Stimulated activated naive CD4-positive, alpha-beta T cell treated with Interleukin-2 at 50 U/mL for 16 hours (primary cell): ENCODE measurements at places on chromosomes 6 and 20.

DNA sequence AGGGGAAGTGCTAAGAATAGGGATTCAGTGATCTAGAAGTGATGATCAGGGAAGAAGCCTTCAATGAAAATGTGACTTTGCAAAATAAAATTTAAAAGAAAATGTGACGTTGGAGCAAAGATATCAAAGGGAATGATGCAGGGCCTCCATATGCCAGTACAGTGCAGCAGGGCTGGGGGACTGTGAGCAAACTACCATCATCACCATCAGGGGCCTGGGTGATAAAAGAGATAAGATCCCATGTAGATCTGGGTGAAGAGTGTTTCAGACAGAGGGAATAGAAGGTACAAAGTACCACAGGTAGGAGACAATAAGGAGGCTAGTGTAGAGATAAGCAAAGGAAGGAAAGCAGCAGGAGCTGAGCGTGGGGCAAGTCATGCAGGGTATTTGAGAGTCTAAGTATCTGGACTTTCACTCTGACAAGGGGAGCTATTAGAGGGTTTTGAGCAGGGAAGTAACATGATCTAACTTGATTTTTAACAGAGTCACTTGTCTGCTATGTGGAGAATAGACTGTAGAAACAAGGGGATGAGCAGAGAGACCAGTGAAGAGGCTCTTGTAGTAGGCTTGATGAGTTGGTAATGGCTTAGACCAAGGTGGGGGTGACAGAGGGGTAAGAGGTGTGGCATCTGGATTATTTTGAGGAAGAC, 295.6 kb downstream of the ZFAND3 start:
- no peak for DNase-seq

DNA sequence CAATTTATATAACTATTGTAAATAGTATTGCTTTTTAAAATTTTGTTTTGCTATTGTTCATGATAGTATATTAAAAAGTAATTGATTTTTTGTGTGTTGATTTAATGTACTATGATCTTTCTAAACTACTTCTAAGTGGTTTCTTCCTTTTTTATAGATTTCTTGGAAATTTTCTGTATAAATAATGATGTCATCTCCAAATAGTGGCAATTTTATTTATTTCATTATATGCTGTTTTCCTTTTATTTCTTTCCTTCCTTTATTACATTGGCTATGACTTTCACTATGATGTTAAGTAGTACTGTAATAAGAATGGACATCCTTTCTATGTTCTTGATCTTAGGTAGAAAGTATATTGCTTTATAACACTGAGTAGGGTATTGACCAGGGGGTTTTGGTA, 451.5 kb upstream of the SPTLC3 start:
- no peak for DNase-seq

- DNase-seq, result no peak
Observed at GRCh38 chr6:73308712-73309534, 45.2 kb downstream of the DPPA5 start.

DNA sequence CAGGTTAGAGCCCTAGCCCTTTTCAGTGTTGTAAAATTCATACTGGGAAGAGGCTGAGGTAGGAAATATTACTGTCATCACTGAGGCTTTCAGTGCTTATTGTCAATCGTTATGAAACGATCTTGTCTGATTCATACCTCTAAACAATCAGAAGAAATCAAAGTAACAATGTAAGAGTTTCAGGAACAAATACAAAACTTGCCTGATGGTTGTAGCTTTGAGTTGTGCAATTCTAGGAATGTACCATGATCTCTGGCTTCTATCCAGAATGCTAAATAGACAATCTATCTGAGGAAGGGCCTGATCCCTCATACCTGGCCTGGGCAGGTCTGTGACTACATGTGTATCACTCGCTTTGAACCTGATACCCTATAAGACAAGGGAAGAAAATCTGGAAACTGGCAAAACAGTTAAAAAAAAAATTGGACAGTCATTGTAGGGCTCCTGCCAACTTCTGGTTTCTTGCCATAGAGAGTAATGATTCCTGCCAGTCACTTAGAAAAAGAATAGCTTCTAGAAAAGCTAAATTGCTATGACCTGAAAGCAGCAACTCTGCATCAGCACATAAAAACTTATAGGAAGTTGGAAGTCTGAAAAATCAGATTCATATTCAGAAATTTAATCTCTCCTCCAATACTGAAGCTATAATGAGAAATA, 234.7 kb downstream of the BTBD9 start:
- no peak for DNase-seq

GRCh38 chr20:10696650-10697049, 22.9 kb upstream of the JAG1 start:
- DNase-seq, result no peak

DNA sequence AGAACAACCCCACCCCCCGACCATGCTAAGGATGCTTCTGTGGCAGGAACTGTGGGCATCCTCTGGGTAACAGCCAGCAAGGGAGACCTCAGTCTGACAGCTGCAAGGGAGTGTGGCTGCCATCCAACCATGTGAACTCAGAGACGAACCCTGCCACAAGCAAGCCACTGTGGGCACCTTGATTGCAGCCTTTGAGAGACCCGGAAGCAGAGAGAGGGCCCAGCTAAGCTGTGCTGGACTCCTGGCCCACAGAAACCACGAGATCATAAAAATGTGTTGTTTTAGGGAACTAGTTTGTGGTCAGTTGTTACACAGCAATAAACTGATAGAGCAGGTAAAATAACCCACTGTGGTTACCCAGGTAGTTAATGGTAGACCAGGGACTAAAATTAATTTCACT, 414.6 kb downstream of the CDH26 start:
- no peak for DNase-seq
